ENCODE measurements at places on chromosomes 5 and 9. TPM values are rescaled to one million over a fixed set of nuclear protein-coding genes. Genes with fewer than 3 reads are reported as not detected.
A peak's percentile ranks its signal among the peaks of the same experiment; 100 is the strongest.

DNA sequence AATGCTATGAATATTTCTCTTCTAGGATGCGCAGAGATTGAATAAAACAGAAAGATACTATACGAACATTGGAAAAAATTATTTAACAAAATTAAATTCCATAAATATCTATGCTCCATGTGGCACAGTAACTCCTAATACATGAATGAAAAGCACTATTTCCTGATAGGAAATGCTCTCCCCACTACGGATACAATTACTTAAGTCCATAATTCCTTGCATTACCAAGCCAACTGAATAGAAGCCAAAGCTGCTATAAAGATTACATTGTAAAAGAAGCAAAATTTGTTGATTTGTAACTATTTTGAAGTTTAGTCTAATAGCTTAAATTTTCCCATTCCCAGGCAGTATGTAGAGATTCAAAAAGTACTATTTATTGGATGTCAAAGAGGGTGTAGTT, 61.8 kb upstream of the SNX2 start:
- no peak for DNase-seq
- H3K27ac ChIP-seq: no peak overlapping the region
- no peaks in the 10 kb centered on the region for H3K27me3 ChIP-seq

GRCh38 chr9:89810431-89810830, 205.6 kb downstream of the GADD45G start:
- peaks cover 17% of the 10 kb centered on the region for H3K4me1 ChIP-seq
- H3K27me3 ChIP-seq: no peaks in the 10 kb centered on the region
- H3K4me3 ChIP-seq: no peak overlapping the region
- DNase-seq: peak; percentile 48
- no peak overlapping the region for H3K27ac ChIP-seq
- H3K36me3 ChIP-seq: no peaks in the 10 kb centered on the region

DNA sequence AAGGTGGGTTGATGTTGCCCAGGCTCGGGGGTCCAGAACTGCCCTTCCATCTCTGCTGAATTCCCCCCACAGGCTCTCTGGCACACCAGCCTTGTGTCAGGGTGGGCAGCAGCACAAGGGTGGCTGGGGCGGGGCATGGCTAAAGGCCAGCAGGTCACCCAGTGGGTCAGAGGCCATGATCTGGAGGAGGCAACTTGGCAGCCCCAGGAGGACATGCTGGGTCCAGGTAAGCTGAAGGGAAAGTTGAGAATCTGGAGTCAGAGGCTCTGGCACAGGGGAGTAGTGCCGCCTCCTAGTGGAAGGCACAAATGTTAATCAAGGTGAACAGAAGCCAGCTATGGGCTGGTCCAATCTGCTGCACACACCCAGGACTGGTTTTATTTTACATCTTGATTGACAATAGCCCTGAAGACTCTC, 6.2 kb downstream of the TMEM8B start:
- H3K4me3 ChIP-seq: no peak overlapping the region
- no peaks in the 10 kb centered on the region for H3K27me3 ChIP-seq

GRCh38 chr5:54215233-54215736, 95.1 kb downstream of the ARL15 start:
- H3K4me3 ChIP-seq: no peak overlapping the region
- DNase-seq: peak; percentile 62

GRCh38 chr9:13942695-13943094, 371.2 kb downstream of the NFIB start:
- H3K27ac ChIP-seq: no peak overlapping the region
- H3K4me1 ChIP-seq: no peaks in the 10 kb centered on the region
- no peak for DNase-seq
- H3K36me3 ChIP-seq: no peaks in the 10 kb centered on the region
- H3K27me3 ChIP-seq: no peaks in the 10 kb centered on the region

Gene GOLM1
- polyA plus RNA-seq: 304 TPM

Gene STK32A
- 19.6 TPM for polyA plus RNA-seq

Gene FOXD4
- polyA plus RNA-seq: 1.4 TPM
